Stimulated activated CD8-positive, alpha-beta memory T cell treated with anti-CD3 and anti-CD28 coated beads, Interleukin-15, amount 100 ng/mL, for 24 hours (primary cell): ENCODE measurements at places on chromosomes 3 and 15.

DNA sequence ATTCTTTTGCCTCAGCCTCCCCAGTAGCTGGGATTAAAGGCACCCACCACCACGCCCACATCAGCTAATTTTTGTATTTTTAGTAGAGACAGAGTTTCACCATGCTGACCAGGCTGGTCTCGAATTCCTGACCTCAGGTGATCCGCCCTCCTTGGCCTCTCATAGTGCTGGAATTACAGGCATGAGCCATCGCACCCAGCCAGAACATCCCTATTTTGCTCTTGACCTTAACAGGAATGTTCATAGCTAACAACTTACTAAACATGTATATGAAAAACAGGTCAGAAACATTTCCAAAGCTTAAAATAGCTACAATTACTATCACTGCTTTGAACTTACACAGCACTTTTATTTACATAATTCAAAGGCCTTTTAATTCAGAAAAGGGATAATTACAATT, 33.7 kb downstream of the UQCC5 start:
- no peak for DNase-seq

DNA sequence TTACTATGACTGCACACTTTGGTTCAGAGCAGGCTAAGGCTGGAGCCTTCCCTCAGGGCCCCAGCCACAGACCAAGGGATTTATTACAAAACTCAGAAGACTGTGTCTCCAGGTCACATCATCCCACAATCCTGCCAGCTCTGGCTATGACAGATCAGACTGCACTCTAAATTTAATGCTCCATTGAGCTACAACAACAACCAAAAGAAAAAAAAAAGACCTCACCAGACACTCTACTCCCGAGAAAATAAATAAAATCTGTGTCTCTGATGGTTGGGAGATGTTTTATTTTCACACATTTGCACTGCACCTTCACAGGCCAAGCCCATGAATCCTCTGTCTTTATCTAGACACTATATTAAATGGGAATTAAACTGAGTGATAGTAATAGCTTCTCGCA, 50.8 kb upstream of the CTNNB1 start:
- DNase-seq = no peak

DNA sequence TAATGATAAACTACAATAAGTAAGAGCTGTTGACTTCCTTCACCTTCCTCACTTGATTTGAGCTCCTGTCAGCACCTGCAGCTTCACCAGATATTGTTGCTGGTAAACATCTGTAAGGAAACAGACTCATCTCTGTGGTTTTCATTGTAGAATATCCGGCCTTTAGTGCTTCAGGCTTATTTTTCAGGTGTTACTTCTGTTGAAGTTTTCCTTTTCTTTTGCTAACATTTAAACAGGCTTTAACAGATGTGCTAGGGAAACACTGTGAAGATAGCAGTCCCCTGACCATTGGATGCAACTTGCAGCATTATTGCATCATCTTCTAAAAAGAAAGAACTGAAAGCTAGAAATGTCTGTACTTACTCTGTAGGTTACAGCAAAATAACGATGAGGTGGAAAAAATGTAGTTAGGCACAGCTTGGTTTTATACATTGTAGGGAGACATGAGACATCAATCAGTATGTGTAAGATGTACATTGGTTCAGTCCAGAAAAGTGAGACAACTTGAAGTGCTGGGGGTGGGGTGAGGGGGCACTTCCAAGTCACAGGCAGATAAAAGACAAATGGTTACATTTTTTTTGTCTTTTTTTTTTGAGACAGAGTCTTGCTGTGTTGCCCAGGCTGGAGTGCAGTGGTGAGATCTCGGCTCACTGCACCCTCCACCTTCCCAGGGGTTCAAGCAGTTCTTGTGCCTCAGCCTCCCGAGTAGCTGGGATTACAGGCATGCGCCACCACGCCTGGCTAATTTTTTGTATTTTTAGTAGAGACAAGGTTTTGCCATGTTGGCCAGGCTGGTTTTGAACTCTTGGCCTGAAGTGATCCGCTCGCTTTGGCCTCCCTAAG, 10.2 kb downstream of the EDEM1 start:
- DNase-seq = no peak

GRCh38 chr3:37601832-37602231, 259.8 kb upstream of the CTDSPL start:
- no peak for DNase-seq

DNA sequence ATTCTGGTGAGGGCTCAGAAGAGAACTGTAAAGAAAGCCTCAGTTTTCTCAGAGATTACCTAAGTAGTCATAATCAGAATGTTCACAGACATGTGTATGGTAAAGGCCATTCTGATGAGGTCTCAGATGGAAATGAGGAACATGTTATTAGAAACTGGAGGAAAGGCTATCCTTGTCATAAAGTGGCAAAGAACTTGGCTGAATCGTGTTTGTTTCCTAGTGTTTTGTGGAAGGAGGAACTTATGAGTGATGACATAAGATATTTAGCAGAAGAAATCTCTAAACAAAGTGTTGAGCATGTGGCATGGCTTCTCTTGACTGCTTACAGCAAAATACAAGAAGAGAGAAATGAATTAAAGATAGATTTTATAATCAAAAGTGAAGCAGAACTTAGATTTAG, 12.8 kb upstream of the KLHL40 start:
- no peak for DNase-seq

DNA sequence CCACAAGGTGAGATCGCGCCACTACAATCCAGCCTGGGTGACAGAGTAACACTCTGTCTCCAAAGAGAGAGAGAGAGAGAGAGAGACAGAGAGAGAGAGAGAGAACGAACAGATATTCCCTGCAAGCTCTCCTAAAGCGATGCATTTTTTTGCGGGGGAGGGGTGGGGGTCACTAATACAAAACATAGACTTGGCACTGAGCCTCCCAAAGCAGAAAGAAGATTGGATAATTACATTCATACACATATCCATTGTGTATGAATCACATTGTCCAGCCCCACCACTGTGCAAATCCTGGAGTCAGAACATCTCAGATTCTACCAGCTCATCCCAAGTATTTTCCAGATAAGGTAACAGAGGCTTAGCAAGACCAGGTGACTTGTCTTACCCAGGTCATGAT, 459.9 kb downstream of the MAGI1 start:
- DNase-seq = no peak

DNA sequence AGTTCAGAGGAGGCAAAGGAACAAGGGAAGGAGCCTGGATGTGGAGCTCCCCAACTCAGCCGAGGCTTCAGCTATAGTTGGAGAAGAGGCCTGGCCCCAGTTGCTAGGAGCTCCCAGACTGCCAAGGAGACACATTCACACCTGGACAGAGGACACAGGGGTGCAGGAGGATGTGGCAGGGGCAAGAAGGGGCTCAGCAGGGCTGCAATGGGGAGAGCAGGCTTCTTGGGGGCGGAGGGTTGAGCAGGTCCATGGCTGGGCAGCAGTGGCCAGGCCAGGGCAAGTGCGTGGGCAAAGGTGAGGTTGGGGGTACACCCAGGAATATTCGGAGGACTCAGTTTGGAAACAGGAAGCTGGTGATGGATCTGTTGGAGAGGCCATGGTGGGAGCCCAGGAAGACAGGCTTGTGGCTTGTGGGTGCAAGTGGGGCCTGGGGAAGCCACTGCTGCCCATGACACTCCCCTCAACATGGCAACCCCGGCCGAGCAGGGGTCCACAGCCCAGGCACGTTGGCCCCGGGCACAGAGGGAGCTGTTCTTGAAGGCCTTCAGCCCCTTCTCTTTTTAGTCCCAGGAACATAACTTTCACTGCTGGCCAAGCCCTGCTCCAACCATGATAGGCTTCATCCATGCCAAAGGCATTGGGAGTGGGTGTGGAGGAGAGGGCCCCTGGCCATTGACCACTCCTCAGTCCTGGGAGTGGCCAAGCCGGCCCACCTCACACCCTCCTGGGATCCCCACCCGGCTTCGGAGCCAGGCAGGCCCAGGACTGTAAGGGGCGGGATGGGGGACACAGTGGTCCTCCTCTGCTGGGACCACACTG, 33.3 kb downstream of the TSPAN3 start:
- no peak for DNase-seq

DNA sequence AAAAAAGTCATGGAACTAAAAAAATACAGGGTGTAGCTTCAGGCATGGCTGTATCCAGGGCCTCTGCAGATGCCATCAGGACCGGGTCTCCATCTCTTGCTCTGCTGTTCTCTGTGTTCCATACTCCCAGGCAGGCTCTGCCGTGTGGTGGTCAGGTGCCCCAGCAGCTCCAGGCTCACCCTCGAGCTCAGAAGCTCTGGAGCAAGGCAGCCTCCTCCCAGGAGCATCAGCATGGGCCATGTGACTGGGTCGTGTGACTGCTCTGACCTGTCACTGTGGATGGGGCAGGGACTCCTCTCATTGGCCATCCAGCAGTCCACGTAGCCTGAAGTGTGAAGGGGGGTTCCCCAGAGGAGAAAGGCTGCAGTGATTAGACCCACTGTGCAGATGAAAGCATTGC, 8.5 kb downstream of the FBLN2 start:
- DNase-seq = no peak

- no peak for DNase-seq
These were observed 489.8 kb upstream of the PROK2 start for GRCh38 chr3:72274493-72275330.

DNA sequence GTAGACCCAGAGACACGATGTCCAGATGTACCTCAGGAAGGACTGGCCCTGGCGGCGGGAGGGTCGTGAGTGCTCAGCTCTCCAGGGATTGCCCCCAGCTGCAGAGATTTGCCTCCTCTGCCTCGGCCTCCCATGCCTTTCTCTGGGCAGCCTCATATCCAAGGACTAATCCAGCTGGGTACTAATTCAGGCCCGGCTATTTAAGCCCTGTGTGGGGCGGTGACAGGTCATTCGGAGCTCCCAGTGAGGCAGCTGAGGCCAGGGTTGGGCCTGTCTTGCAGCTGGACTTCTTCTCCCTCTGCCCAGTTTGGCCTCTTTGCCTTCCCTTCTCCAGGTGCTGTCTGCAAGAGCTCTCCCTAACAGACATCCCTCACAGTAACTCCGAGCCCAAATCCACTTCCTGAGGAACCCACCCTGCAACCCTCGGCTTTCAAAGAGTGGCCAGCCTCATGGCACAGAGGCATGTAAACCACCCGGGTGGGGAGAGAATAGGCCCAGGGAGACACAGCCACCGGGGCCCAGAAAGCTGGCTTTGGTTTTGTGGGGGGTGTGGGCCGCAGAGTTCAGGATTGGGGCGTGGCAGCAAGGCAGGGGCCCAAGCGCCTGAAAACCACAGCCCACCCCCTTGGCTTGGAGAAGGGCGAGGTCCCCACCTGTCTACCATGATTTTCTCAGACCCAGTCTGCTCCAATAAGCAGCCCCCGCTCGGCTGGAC, 85.8 kb downstream of the PPCDC start:
- no peak for DNase-seq

DNA sequence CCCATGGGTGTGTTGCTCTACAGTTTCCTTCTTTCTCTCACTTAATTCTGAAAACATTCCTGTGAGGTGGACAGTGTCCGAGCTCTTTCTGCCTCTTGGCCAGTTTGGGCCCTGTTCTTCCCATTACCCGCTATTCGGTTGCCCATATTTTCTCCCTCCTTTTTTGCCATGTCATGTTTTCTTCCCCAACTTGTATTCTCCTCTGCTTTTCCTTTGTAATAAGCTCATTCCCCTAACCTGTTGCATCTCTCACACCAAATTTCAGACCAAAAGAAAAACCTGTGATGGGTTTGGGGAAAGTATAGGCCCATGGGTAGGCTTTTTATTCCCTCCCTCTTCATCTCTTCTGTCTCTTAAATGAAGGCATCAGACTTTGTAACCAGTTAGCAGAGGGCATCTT, 30.5 kb downstream of the NKIRAS1 start:
- no peak for DNase-seq

DNA sequence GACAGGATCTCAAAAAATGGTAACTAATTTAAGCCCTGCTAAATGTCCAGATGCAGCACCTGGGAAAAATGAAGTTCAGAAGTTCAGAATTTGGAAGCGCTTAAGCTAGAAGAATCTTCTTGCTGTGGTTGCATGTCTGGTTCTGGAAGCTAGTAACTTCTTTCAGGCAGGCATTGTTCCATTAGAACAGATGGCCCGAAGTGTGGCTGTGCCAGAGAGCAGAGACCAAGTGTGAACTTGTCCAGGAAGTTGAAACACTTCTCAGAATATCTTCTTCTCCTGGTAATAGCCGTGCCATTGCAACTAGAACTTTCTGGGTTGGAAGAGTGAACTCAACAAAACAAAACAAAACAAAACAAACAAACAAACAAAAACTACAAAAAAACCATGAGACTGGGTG, 80.0 kb downstream of the MITF start:
- no peak for DNase-seq

DNA sequence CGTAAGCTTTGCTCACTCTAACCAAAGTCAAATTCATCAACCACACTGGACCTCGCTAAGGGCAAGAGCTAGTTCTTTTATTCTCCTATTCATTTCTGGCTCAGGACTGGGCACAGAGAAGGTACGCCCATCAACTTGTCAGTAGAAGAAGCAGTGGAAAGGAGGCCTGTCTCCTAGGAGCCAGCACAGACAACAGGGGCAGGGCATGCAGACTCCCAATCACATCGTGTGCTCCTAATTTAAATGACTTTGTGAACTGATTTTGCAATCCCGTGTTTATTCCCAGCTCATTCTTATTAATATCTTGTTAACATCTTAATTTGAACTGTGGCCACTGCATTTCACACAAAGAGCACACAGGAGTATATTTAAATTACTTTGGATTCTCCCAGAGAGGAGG, 161.1 kb upstream of the BCL6 start:
- DNase-seq = no peak

- DNase-seq = no peak
These were observed 10.2 kb upstream of the SKOR1 start for GRCh38 chr15:67815036-67815592.

- no peak for DNase-seq
These were observed 55.1 kb upstream of the FILIP1L start for GRCh38 chr3:100169201-100169920.

- no peak for DNase-seq
These were observed 44.6 kb downstream of the ZBTB38 start for GRCh38 chr3:141412936-141413354.

GRCh38 chr3:192281207-192281880, 446.0 kb downstream of the FGF12 start:
- DNase-seq = no peak

DNA sequence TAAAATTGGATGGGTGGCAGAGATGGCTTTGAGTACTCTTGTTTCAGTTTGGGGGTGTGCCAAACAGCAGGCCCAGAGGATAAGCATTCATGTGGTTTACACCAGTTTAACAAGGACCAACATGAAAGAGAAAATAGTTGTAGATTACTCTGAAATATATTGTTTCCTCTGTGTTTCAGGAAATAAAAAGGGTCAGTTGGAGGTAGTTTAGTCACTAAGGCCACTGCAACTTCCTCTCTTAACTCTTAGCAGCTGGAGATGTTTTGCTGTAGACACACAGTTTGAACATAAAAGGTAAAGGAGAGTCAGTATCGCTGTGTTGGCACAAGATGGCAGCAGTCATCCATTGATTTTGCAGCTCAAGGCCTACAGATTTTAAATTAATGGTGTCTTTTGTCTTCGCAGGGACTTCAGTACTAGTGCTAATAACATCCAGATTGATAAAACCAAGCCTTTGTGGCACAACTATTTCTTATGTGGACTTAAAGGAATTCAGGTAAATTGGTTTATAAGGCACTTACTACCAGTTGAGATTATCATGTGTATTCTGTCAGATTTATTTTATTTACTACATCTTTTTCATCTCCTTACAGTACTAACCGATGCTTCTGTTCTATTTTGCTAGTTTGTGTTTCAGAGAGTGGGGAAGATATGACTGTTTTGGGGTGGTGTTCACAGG, 65.5 kb downstream of the GALK2 start:
- DNase-seq = no peak
